Esophagus mucosa (tissue), 1 donor: ENCODE measurements at places on chromosomes 2 and 18. TPM values are rescaled to one million over a fixed set of nuclear protein-coding genes. Genes with fewer than 3 reads are reported as not detected.

The CRIM1 gene
- 15.2 TPM for total RNA-seq

The ZNF892 gene
- 1.3 TPM for total RNA-seq

The SOCS6 gene
- total RNA-seq: 21.2 TPM

The TXNDC9 gene
- 25.6 TPM for total RNA-seq

The ENOSF1 gene
- total RNA-seq: 50.3 TPM

The TMEM17 gene
- 2.3 TPM for total RNA-seq

The DCTN1 gene
- total RNA-seq: 86.4 TPM

The IL1B gene
- 4.1 TPM for total RNA-seq

The DOK6 gene
- 0.04 TPM for total RNA-seq

The KCNK3 gene
- total RNA-seq: 0.44 TPM

The ALK gene
- 0.04 TPM for total RNA-seq

The POTEJ gene
- total RNA-seq: not detected

The REEP1 gene
- total RNA-seq: 1.6 TPM
